ENCODE measurements at places on chromosomes 2 and 18.

DNA sequence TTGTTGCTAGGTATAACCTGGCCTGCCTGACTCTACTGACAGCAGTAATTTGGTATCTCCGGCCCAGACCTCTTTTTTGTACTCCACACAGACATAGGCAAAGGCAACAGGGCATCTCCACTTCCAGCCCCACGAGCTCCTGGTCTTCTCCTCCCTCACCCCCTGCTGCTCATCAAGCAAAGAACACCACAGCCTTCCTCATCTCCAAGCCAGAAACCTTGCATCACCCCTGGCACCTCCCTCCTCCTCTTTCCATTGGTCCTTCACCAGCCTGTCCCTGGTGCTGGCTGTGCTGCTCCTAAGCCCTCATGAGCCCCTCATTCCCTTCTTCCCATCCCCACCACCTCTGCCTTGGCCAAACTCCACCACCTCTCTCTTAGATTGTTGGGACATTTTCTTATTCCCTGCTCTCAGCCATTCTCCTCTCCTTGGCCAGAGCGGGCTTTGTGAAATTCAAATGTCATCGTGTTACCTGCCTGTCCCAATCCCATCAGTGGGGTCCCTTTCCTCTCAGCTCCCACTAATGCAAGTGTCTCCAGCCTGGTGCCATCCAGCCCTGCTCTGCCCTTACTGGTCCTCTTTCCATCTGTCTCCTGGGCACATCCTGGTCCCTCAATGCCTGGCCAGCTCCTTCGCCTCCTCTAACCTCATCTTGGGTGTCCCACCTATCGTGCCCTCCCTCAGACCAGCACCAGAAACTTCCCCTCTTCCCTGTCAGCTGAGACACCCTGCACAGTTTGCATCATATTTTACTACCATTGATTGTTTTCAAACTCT, 77.4 kb downstream of the INHBB start:
- DNase-seq: no peak
- no peaks in the 10 kb centered on the region for H3K4me1 ChIP-seq
- H3K36me3 ChIP-seq: no peaks in the 10 kb centered on the region
- H3K27ac ChIP-seq: no peak overlapping the region
- no peak overlapping the region for H3K4me3 ChIP-seq

DNA sequence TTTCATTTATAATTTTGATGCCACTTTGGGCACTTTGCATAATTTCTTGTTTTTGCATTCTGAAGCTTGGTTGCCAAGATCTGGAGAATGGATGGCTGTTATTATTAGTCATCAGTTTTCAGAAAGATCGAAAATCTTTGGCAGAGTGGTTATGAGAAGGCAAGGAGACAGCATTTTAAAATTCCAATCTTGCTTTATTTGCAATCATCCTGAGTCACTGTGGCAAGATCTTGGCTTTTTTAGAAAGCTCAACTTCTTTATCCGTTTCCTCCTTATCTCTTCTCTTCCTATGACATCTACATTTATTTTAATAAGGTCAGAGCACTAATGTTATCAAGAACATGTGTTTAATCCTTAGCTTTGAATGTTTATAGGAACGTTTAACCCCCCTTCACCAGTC, 31.1 kb upstream of the EIF2AK3 start:
- H3K27me3 ChIP-seq: no peaks in the 10 kb centered on the region
- no peak overlapping the region for H3K4me3 ChIP-seq
- no peaks in the 10 kb centered on the region for H3K4me1 ChIP-seq
- H3K27ac ChIP-seq: no peak overlapping the region
- DNase-seq: no peak

- H3K27me3 ChIP-seq: no peaks in the 10 kb centered on the region
- H3K4me1 ChIP-seq: no peaks in the 10 kb centered on the region
- no peak for DNase-seq
- no peak overlapping the region for H3K4me3 ChIP-seq
- no peak overlapping the region for H3K27ac ChIP-seq
Observed at GRCh38 chr2:241195506-241196130, 7.1 kb downstream of the ANO7 start.

GRCh38 chr2:232878855-232879617, 9.0 kb downstream of the SNORC start:
- no peaks in the 10 kb centered on the region for H3K27me3 ChIP-seq
- no peaks in the 10 kb centered on the region for H3K4me1 ChIP-seq
- H3K27ac ChIP-seq: no peak overlapping the region
- no peaks in the 10 kb centered on the region for H3K36me3 ChIP-seq
- no peak overlapping the region for H3K4me3 ChIP-seq
- no peak for DNase-seq

DNA sequence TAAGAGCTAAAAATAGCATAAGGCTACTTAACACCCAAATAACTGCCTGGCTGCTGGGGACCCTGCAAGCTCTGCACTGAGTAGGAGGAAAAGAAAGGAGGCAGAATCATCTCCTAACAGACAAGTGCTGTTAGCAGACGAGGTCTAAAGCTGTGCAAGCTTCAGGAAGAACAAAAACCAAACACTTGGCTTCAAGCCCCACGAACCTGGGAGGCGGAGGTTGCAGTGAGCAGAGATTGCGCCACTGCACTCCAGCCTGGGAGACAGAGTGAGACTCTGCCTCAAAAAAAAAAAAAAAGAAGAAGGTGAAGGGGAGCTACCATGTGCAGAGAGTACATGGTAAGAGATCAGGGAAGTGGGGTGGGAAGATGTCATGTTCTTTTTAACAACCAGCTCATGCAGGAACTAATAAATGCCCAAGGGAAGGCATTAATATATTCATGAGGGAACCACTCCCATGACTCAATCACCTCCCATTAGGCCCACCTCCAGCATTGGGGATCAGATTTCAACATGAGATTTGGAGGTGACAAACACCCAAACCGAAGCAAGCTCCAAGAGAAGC, 28.8 kb upstream of the INO80C start:
- no peaks in the 10 kb centered on the region for H3K4me1 ChIP-seq
- H3K27me3 ChIP-seq: no peaks in the 10 kb centered on the region
- H3K36me3 ChIP-seq: no peaks in the 10 kb centered on the region
- no peak overlapping the region for H3K27ac ChIP-seq

GRCh38 chr2:145728511-145728910, 1208.6 kb upstream of the ZEB2 start:
- H3K4me1 ChIP-seq: no peaks in the 10 kb centered on the region
- H3K27ac ChIP-seq: no peak overlapping the region
- H3K4me3 ChIP-seq: no peak overlapping the region
- no peak for DNase-seq
- no peaks in the 10 kb centered on the region for H3K27me3 ChIP-seq
- H3K36me3 ChIP-seq: no peaks in the 10 kb centered on the region

- no peak overlapping the region for H3K27ac ChIP-seq
- H3K4me3 ChIP-seq: no peak overlapping the region
- H3K4me1 ChIP-seq: no peaks in the 10 kb centered on the region
Observed at GRCh38 chr2:24832931-24833701, 39.9 kb downstream of the CENPO start.

DNA sequence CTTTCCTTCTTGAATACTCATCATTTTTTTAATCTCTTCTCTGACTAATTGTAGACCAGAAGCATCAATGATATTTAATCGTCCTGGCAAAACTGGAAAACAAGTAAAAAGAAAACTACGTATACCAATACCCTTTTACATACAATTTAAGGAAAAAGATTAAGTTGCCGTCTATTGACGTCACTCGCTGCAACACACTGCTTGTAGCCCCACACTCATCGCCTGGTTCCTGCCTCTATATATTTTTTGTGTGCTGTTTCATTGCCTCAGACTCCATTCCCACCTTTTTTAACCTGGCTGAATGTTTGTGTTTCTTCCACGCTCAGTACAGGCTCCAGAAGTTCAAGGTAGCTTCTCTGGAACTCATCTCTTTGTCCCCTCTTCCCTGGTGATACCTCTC, 536.2 kb downstream of the METTL4 start:
- H3K27me3 ChIP-seq: no peaks in the 10 kb centered on the region
- no peak overlapping the region for H3K4me3 ChIP-seq
- no peak for DNase-seq

DNA sequence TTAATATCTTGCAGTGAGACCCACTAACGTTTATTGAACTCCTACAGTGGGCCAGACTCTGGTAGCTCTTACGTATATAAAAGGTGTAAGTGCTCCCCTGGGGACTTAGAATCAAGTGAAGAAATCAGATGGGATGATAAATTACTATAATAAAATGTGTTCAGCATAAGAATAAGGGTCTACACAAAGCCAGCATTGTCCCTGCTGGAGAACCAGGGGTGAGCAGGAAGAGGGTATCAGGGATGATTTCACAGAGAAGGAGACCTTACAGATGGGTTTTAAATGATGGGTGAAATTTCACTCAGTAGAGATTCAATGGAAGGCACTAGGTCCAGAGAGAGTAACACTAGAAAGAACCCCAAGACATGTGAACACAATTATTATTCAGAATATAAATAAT, 20.7 kb downstream of the NRXN1 start:
- no peaks in the 10 kb centered on the region for H3K36me3 ChIP-seq
- no peak for DNase-seq
- H3K4me3 ChIP-seq: no peak overlapping the region
- H3K27ac ChIP-seq: no peak overlapping the region

GRCh38 chr2:160169471-160169870, 30.6 kb downstream of the ITGB6 start:
- no peaks in the 10 kb centered on the region for H3K27me3 ChIP-seq
- H3K4me3 ChIP-seq: no peak overlapping the region
- DNase-seq: no peak
- no peak overlapping the region for H3K27ac ChIP-seq
- H3K36me3 ChIP-seq: no peaks in the 10 kb centered on the region
- no peaks in the 10 kb centered on the region for H3K4me1 ChIP-seq

DNA sequence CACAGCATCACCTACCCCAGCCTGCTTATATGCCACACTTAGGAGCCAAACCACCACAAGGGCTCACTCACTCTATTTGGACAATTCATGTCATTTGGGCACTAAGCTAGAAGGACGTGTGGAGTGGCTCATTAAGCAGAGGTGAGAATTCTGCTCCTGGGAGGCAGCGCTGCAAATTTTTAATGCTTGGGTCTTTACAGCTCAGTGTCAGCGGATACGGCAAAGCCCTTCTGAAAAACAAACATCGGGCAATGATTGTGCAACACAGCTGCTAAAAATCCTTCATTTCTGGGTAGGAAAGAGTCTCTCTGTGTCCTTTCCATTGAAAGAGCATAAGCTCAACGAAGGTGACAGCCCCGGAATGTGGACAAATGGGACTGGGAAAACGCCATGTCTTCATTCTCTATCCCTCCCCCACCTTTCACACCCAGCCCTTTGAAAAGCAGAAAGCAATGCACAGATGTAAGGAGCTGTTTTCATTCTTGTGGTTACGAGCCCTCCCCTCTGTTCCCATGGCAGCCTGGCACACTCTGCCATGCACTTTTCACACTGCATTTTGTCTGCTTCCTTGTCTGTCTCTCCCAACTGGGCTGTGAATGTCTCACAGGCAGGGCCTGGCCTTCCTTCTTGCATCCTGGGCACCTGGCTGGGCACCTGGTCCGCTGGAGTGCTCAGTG, 16.0 kb downstream of the TMEM177 start:
- H3K4me1 ChIP-seq: peaks cover 20% of the 10 kb centered on the region
- no peaks in the 10 kb centered on the region for H3K27me3 ChIP-seq
- H3K36me3 ChIP-seq: no peaks in the 10 kb centered on the region
- H3K4me3 ChIP-seq: no peak overlapping the region

DNA sequence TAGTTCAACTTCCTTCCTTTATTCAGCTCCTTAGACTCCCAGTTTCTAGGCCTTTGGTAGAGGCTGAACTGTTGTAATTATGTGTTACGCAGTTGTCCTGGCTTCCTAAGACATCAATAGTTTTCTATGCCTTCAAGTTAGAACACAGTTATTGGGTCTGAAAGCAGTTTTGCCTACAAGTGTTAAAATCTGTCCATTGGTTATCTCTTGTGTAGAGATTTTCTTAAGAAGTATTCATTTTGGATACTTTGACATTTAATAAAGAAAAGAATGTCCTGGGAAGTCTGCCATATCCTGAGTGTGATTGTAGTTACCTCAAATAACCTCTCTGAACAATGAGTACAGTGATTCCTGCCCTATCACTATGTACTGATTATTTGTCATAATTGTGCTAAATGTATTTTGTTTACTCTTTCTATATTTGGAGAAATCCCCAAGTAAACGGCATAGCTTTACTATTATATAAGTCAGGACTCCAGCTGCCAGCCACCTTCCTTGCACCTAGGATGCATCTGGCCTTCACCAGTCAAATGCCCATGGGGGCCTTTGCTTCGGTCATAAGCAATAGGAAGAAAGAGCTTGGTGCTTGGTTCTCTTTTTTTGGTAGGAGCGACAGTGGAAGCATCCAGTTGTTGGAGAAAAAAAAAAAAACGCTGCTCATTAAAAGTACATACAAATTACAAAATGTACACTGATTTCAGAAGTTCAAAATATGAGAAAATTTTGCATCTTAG, 449.5 kb upstream of the PKDCC start:
- no peak for DNase-seq
- no peaks in the 10 kb centered on the region for H3K4me1 ChIP-seq
- H3K36me3 ChIP-seq: no peaks in the 10 kb centered on the region
- no peak overlapping the region for H3K27ac ChIP-seq
- H3K4me3 ChIP-seq: no peak overlapping the region
- no peaks in the 10 kb centered on the region for H3K27me3 ChIP-seq

- no peaks in the 10 kb centered on the region for H3K27me3 ChIP-seq
- H3K4me3 ChIP-seq: no peak overlapping the region
- peaks cover 18% of the 10 kb centered on the region for H3K4me1 ChIP-seq
Observed at GRCh38 chr2:27185331-27186026, 26.4 kb upstream of the ATRAID start.

GRCh38 chr2:37657471-37657870, 14.0 kb downstream of the CDC42EP3 start:
- H3K4me3 ChIP-seq: no peak overlapping the region
- no peak overlapping the region for H3K27ac ChIP-seq
- peaks cover 58% of the 10 kb centered on the region for H3K4me1 ChIP-seq
- H3K36me3 ChIP-seq: no peaks in the 10 kb centered on the region

- no peaks in the 10 kb centered on the region for H3K27me3 ChIP-seq
- no peaks in the 10 kb centered on the region for H3K36me3 ChIP-seq
- no peak for DNase-seq
Observed at GRCh38 chr2:69384618-69385081, 2.4 kb downstream of the GFPT1 start.

DNA sequence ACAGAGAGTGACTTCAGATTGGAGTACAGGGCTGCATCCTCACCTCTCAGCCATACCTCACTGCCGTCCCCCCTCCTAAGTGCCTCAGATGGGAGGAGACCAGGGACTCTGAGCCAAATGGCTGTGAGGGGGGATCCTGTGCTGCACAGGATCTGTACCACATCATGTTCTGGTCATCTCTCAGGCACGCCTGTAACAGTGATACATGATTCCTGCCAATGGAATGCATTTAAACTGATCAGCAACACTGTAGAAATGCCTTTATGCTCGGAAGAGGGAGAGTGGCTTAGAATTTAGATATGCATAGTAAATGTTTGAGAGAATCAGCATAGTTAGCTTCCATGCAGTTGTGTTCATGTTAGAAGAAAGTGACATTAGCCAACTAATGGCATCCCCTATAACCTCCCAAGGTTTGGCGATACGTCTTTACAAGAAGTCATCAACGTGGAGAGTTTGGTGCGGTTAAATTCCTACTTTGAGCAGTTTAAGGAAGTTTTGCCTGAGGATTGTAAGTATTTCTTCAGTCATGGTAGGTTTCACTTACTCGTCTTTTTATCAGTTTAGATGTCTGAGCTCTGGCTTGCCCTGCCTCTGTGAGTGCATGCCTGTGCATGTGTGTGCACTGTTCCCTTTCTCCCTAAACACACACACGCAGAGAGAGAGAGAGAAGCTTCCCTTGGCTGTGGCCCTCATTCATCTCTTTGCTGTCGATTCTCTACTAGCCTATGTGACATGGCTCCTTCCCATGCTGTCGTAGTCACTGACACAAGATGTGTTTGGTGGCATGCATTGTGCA, 40.0 kb downstream of the COA5 start:
- H3K4me3 ChIP-seq: no peak overlapping the region
- no peaks in the 10 kb centered on the region for H3K4me1 ChIP-seq
- no peak for DNase-seq
- H3K27ac ChIP-seq: no peak overlapping the region
- H3K27me3 ChIP-seq: no peaks in the 10 kb centered on the region

Data from MM.1S (cell line).